Fibroblast of skin of right quadriceps (primary cell): ENCODE measurements at places on chromosomes 5 and 9.

DNA sequence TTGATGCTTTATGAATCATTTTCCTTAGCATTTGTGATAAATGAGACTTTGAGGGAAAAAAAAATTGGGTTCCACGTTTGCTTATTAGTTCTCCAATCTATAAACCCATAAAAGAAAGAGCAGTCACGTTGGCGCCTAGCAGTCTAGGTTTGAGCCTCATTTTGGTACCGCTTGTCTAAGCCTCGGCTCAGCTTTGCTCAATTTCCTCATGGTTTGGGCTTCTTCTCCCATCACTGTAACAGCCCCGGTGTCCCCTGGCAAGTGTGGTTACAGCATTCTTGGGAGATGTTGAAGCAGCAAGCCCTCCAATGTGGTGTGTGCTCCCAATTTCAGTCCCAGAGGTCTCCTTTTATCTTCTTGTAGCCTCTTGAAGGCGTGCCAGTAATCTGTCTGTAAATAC is 578.4 kb downstream of the CDK5RAP2 start:
- peak; percentile 31 for DNase-seq

DNA sequence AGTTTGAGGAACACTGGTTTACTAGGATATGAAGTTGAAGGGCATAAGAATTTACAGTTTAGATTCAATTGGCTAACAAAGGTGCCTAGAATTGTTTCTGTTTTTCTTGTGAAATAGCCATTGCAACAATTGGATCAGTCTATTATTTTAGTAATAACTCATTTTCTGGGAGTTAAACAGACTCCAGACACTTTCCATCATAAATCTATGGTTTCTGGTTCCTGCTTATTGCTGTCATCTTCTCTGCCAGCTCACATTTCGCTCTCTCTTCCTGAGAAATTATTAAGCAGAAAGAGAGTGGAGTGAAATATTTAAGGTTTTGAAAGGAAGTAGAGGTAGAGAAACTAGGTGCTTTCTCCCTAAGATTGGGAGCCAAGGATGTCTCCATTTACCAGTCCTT is 165.1 kb upstream of the PRR16 start:
- DNase-seq, result peak; percentile 37

DNA sequence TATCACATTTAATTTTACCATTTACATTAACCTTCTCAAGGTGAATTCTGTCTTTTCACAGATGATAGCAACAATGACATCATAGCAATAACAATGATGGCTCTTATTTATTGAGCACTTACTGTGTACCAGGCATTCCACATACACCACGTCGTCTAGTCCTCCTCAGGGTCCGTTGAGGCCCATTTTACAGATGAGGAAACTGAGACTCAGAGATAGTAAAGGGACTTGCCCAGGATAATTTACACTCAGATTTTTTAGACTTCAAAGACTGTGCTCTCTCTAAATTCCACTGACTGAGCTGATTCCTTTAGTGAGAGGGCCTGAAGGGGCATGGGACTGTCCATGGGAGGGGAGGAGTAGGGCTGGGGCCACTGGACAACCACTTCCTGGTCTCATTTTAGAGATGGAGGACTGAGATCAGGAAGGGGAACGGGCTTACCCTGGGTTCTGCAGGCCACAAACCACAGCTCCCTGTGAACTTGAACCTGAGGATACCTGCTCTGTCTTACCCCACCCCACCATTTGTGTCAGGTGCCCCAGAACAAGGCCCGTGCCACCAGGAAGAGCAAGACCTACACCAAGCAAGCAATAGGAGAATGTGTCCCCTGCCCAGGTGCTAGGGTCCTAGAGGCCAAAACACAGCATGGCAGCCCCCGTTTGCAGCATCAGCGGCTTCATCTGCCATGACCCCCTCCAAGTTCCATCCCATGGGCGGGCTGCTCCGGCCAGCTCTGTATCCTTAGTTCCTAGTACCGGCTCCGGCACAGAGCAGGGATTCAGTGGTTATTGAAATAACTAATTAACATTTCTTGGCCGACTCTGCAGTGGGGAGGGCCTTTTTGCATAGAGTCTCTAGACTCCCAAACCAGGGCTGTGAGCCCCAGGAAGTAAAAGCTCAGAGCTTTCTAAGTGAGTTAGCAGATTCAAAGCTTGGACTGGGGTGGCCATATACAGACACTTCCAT is 96.6 kb downstream of the RGS3 start:
- no peak for DNase-seq

GRCh38 chr5:116944183-116944582 is 369.6 kb upstream of the SEMA6A start:
- DNase-seq, result peak; percentile 31

DNA sequence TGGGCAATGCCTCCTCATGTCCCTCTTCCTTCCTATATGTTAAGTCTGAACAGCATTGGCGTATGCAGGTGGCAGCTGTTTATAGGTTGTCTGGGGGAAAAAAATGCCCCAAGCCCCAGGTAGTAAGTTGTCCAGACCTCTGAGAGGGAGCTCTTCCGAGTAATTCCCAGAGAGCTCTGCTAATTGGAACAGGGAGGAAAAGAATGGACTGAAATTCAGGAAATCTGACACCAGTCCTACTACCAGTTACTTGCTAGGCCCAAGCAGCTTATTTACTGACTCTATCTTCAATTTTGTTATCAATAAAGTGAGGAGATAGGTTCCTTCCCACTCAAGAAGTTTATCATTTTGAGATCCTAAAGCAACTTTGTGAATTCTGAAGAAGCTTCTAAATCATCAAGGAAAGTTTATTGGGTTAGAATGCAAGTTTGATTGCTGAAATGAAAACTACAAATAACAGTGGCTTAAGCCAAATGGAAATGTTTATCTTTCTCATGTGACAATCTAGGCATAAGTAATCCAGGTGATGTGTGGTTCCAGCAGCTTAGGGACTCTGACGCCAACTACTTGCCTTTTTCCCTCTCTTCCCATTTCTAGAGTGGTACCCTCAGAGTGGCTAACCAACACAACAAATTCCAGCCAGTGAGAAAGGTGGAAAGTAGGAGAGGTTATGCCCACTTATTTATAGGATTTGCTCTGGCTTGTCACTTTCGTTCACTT is 5.6 kb downstream of the STK32A start:
- no peak for DNase-seq

DNA sequence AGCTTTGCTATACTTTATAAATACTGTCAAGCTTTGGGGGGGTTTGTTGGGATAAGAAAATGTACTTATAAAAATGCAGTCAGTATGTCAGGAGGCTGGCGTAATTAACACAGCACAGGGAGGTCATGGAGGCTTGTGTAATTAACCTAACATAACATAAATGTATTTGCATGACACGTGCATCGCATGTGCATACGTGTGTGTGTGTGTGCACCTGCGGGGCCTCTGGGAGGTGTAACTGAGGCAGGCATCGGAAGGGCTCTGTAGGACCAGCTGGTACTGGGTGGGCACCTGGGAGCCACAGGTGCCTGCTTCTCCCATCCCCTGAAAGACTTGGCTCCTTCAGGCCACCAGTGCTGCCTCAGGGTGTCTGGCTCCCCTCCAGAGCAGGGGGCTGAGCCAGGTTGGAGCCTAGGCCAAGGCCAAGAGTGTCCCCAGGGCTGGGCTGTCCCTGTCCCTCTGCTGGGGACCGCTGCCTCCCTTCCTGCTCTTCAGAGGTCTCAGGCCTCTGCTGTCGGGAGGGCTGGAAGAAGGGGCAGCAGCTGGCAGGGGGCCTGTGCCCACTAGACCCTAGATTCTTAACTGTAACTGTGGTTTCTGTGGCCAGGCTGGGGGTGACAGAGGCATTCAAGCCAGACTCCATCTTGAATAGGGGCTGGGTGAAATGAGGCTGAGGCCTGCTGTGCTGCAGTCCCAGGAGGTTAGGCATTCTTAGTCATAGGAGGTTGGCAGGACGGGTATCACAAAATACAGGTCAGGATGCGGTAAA is 9.0 kb downstream of the FCN2 start:
- DNase-seq, result no peak

GRCh38 chr9:123643518-123643917 is 286.4 kb downstream of the DENND1A start:
- DNase-seq, result no peak

GRCh38 chr5:15026944-15027343 is 155.4 kb upstream of the ANKH start:
- no peak for DNase-seq

DNA sequence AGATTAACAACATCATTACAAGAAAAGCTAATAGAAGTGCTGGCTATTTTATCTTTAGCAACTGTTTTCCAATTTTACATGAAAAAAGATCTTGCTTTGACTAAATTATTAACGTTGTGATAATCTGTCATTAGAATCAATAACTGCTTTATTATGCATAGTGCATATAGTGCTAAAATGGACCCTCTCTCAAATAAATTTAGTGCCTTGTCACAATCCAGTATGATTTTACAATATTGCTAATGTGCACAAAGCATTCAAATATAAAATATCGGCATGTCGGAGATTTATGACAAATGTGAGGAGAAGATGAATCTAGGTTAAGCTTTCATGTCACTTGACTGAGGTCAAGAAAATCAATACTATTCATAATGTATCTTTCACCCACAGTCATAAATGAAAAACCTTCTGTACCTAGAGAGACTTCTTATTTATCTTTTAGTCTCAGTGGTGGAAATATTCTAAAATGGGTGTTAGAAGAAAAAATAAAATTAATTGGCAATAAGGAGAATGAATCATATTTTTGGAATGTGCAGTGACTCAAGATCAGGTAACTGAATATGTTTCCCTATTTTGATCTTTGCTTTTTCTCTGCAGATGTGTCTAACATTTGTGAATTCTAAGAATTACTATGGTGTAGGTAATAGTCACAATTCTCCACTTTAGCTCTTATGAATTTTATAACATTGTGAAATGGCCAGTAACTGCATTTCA is 672.9 kb upstream of the GRAMD2B start:
- no peak for DNase-seq

- DNase-seq, result no peak
Observed at GRCh38 chr9:75109210-75109839, 21.0 kb downstream of the OSTF1 start.

DNA sequence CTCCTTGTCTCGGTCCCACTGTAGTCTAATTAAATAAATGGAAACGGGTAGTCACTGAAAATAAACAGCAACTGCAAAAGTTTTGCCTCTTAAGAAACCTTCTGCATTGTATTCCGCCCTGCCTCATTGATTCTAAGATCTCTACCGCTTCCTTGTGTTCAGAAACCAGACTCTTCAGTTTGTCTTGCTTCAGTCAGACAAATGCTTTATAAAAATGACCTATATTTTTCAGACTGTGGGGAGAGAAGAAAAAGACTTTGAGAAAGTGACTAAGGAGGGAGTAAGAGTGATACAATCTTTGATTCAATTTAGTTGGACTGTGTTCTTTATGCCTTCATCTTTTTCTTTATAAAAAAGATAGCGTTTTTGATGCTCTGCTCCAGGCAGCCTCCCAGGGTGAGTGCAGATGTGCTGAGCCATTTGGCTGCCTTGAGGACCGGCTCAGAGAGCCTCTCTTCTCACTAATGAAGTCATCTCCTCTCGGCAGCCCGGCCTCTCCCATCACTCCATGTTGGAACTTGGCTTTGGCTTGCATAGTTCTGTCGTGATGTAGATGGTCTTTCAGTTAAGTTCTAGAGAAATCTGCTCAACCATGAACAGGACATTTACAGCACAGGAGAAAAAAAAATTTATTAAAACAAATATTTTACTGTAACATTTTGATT is 4.0 kb upstream of the VCAN start:
- peak; percentile 58 for DNase-seq

DNA sequence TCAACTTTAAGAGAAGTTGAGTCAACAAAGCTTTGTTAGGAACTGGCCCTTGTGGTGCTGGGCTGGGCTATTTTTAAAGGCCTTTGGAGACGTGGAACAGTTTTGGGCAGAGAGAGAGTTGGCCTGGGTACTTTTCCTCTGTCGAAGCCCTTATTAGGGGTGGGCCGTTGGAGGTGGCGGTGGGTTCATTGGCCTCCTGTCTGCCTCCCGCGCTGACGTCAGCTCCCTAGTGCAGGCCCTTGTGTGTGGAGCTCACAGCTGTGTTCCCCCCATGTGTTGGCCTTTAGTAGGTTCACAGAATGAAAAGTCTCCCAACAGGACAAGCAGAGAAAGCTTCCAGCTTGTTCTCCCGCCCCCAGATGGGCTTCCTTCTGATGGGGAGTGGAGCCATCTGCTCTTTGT is 2.7 kb downstream of the NCS1 start:
- no peak for DNase-seq

GRCh38 chr5:9099689-9100088 is 446.2 kb downstream of the SEMA5A start:
- DNase-seq, result no peak

- no peak for DNase-seq
Observed at GRCh38 chr9:108012886-108013665, 523.5 kb upstream of the KLF4 start.

- DNase-seq, result peak; percentile 48
Observed at GRCh38 chr5:86917117-86917579, 299.4 kb downstream of the COX7C start.

DNA sequence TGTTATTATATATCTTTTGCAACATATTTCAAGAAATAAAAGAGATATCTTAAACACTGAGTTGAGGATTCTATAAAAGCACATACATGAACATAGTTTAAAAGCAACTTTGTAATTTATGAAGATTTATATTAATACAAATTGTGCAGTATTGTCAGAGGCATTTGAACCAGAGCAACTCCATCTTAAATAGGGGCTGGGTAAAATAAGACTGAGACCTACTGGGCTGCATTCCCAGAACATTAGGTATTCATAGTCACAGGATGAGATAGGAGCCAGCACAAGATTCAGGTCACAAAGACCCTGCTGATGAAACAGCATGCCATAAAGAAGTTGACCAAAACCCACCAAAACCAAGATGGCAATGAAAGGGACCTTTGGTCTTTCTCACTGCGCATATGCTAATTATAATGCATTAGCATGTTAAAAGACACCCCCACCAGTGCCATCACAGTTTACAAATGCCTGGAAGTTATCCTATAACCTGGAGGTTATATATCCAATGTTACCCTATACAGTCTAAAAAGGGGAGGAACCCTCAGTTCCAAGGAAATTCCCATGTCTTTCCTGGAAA is 320.2 kb downstream of the FAM170A start:
- DNase-seq, result no peak

GRCh38 chr5:12320331-12320730 is 416.1 kb upstream of the CTNND2 start:
- no peak for DNase-seq

GRCh38 chr5:39202597-39203274 is 16.6 kb downstream of the FYB1 start:
- no peak for DNase-seq

DNA sequence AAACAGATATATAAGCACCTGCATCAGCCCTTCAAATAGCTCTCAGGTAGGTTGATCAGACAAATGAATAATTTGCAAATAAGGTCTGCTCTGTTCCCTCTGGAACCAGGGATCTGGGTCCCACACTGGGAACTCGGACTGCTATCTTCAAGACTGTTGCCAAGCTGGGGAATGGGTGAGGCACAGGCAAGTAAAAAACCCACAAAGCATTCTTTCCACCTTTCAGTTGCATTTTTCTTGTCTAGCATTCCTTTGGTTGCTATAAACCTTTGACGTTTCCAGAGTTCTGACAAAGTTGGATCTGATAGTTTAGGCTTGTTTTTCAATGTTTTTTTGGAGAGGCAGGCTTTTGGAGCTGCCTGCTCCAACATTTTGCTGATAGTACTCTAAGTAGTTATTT is 20.1 kb downstream of the FBXL17 start:
- DNase-seq, result peak; percentile 3
